ENCODE measurements at places on chromosomes 2 and 18.
A peak's percentile ranks its signal among the peaks of the same experiment; 100 is the strongest.

DNA sequence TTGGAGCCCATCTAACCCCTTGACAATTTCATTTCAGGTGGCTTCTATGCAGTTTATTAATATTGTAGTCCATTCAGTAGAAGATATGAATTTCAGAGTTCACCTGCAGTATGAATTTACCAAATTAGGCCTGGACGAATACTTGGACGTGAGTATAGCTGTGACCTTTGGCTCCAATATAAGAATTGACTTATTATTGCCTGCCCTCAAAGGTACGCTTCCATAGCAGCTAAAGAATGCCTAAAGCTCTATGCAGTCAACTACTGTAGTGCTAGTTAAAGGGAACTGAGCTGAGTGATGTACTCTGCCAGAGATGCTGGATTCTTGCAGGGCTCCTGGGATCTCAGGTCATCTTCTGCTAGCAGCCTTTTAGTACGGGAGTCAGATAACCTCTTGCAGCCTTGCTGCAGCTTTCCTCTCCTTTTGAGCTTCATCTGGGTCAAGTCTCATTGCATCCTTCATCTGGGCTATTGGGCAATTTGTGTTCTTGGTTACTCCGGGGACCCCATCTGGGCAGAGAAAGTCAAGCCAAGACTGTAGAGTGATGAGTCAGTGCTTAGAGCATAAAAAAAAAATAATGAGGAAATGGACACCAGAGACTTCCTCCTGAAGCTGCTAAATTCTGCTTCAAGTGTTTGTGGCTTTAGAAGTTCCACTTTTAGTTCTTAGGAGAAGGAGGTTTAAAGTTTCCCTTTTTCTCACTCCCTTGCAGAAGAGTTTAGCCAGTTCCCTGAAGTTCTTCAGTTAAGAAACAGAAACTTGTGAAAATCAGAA, 105.6 kb downstream of the PRPF40A start:
- peak; percentile 55 for DNase-seq

GRCh38 chr2:72864500-72864899, 22.7 kb upstream of the SPR start:
- DNase-seq, result no peak

- DNase-seq, result no peak
Measured at GRCh38 chr2:157217409-157217808, 40.1 kb upstream of the GALNT5 start.

GRCh38 chr2:54586062-54586461, 129.9 kb downstream of the SPTBN1 start:
- no peak for DNase-seq

DNA sequence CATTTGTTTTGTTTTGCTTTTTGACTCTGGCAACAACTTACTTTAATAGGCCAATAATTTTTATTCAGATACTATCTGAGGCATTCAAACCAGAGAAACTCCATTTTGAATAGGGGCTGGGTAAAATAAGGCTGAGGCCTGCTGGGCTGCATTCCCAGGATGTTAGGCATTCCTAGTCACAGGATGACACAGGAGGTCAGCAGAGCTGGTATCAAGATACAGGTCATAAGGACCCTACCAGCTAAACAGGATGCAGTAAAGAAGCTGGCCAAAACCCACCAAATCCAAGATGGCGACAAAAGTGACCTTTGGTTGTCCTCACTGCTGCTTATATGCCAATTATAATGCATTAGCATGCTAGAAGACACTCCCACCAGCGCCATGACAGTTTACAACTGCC, 102.2 kb upstream of the XPO1 start:
- DNase-seq, result no peak

DNA sequence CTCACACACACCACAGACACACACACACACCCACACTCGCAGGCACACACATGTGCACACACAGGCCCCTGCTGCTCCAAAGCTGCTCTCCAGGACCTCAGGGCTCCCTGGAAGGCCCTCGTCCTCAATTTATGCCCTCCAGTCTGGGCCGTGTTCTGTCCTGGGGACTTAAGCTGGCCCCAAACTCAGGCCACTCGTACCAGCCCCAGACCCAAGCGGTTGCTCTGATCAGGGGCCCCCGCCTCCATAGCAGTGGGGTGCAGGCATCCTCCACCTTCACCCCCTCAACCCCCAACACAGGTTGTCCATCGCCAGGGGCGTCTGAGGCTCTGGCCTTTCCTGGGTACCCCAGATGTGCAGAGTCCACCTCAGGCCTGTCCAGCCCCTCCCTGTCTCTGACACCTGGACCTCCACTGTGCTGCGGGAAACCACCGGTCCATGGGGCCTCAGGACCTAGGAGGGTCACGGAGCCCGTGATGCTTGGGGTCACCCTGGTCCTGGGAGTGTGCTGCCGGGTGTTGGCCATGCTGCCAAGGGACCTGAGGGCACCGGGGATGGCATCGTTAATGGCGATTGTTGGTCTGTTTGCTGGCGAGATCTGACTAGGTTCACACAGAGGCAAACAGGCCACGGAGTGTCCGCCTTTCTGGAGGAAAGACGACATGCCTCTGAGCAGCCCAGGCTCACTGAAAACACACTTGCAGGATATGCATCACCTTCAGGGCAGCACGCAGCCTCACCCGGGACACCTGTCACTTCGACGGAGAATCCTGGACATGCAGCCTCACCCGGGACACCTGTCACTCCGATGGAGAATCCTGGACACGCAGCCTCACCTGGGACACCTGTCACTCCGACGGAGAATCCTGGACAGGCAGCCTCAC, 155.6 kb downstream of the NDUFA10 start:
- no peak for DNase-seq

DNA sequence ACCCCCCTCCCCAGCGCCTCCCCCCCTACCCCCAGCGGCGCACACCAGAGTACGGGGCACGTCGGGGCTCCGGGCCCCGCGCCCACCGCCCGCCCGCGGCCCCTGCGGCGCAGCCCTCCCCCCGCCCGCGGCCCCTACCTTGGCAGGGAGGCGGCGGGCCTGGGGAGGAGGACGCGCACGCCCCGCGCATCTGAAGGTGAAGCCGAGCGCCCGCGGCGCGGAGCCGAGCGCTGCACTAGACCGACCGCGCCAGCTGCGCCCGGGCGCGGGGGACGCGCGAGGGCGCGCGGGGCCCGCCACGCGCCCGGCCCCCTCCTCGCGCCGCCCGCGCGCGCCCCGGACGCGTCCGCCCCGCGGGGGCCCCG, at the start of gene ZNF516:
TSS of gene ZNF516 (minus strand) at position 237 of the 365 bp plus-strand sequence. CDS start 52,188 bp downstream, outside the sequence.
- no peak for DNase-seq

GRCh38 chr18:2442006-2442405, 129.3 kb downstream of the METTL4 start:
- no peak for DNase-seq

- DNase-seq, result no peak
Measured at GRCh38 chr18:9911226-9911625, 2.6 kb upstream of the VAPA start.

DNA sequence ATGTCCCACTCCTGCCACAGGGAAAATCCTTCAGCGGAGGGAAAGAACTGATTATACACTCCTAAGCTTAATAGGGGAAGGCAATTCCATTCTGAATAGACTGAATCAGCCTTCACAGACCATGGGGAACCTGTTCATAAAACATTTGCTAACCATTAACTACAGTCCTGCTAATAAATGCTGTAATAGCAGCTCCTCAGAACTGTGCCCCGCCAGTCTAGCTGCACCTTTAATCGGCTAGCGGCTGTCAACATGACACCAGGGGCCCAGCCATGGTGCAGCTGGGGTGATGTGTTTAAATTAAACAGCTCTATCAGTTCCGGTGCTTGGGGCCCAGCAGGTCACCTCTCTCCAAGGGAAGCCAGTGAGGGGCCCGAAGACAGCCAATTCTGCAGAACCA, 77.8 kb downstream of the GALNT14 start:
- DNase-seq, result no peak

- DNase-seq, result no peak
Measured at GRCh38 chr2:25608718-25609117, 64.7 kb downstream of the DTNB start.

DNA sequence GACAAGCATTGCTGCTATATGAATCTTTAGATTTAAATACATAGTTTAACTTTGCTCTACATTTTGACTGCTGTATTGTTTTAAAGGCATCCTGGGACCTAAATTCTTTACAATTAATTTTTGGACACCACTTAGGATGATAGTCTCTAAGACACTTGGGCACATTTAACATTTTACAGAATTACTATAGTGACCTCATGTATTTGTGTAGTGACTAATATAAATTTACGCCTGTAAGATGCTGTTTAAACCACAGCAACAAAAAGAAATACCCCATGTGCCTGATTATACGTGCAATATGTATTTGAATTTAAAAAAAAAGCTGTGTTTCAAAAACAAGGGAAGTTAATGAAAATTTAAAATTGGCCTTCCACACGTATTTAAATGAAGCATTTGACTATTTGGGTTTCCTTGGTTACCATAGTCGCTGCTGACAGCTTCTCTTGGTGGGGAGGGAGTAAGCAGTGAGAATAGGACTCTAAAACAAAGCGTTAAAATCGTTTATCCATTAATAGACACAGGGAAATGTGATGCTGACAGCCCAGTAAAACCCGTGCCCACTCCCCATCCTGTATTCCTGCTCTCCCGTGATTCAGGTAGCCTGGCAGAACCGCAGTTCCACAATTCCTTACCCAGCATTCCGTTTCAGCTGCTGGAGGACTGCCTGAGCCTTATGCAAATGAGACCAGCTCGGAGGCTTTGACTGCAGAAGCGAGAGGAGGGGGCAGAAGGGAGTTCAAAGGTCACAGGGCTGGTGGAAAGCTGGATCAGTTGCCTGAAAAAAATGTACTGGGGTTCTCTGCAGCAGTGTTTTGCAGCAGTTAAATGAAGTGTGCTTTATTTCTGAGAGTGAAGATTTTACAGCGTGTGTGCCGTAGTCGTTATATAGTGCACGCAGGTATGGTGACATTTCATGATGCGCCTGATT, 104.3 kb downstream of the CSRNP3 start:
- no peak for DNase-seq

GRCh38 chr18:79402977-79403722, 7.4 kb downstream of the NFATC1 start:
- DNase-seq, result no peak

DNA sequence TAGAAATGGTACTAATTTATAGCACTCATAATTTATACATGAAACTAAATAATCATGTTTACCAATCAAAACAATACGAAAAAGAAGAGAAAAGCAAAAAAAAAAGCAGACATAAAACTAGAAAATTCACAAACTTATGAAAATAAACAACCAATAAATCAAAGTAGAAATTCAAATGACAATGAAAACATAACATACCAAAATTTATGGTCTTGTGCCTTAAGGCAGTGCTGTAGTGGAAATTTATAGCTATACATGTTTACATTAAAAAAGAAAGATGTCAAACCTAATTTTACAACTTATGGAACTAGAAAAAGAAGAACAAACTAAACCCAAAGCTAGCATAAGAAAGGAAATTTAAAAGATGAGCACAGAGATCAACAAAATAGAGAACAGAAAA, 16.1 kb upstream of the SPR start:
- DNase-seq, result no peak

DNA sequence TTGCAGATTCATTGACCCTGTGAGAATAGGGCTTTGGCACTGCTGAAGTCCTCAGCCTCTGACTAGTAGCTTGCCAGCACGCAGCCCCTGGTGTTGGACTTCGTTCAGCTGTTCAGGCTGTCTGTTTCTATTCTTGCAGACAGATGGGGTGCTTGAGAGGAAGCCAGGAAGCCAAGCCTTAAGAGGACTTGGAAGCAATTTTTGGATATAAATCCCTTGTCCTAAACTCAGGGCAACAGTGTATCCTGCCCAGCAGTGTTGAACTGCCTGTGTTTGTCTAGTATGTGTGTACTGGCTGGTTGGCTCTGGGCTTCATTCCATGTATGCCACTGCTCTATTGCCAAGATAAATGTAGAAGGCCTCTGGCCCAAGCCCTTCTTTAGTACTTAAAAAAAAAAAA, 108.6 kb downstream of the COMMD1 start:
- DNase-seq, result peak; percentile 66

- no peak for DNase-seq
Measured at GRCh38 chr2:223101340-223102039, 49.5 kb downstream of the KCNE4 start.

GRCh38 chr2:59900728-59901452, 652.6 kb downstream of the BCL11A start:
- DNase-seq, result no peak

DNA sequence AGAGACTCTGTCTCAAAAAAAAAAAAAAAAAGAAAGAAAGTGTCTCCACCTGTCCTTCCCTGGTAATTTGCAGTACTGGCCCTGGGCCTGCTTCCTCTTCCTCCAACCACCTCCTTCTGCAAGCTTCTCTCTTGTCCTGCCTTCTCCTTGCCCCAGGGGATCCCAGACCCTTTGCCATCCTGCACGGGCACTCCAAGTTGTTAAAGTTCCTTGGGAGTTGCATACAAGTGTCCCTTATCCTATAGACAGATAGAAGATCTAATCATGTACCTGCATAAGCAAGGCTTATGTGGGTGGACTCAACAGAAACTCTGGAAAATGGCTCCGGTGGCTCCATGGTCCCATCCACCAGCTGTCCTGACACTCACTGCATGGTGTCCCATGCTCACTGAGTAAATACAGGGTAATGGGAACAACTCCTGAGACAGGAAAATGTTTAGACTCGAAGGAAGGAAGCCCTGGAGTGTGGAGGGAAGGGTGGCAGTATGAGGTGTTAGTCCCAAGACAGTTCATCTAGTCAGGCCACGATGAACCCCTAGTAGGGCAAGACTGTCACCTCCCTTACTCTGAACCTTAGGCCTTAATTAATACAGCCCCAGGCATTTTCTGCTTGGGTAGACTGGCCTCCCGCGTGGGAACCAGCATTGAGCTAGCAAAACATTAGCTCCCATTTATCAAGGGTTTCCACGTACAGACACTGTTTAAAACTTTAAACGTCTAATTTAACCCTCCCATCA, 17.1 kb downstream of the ODC1 start:
- no peak for DNase-seq

DNA sequence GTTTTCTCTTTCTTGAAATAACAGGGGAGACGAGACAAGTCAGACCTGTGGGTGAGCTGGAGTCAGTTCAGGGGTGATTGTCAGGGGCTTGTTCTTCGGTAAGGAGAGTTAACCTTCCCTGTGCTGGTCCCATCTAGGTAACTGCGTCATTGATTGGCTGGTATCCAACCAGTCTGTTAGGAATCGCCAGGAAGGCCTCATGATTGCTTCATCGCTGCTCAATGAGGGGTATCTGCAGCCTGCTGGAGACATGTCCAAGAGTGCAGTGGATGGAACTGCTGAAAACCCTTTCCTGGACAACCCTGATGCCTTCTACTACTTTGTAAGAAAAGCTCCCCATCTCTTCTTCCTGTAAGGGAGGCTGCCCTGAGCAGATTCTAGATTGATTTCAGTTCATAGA, 21.3 kb downstream of the PLEK start:
- no peak for DNase-seq

DNA sequence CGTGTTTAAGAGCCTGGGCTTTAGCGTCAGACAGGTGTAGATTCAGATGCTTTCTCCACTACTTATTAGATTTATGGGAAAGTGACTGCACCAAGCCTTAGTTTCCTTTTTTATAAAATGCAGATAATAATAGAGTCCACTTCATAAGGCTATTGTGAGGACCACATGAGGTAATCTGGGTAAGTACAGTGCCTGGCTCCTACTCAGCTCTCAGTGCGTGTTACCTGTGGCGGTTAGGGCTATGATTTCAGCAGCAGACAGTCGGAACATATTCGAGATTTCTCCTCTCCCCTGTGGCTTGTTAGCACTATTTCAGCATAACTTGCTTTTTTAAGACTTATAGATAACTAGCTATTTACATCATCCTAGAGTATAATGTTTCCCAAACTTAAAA, 32.0 kb downstream of the MAP3K20 start:
- no peak for DNase-seq

Measured in AG09309 (cell line).